Muscle of arm (tissue), 14 donors: ENCODE measurements at places on chromosomes 6 and 20. TPM values are rescaled to one million over a fixed set of nuclear protein-coding genes. Genes with fewer than 3 reads are reported as not detected.

RRAGD gene
- 78.9 TPM for polyA plus RNA-seq

GRCh38 chr6:37284781-37285180, 26.8 kb upstream of the TMEM217 start:
- no peak for DNase-seq

SMOC2 gene
- 65.9 TPM for polyA plus RNA-seq

RSPO3 gene
- polyA plus RNA-seq, result 14.2 TPM

CST2 gene
- polyA plus RNA-seq, result not detected

DNA sequence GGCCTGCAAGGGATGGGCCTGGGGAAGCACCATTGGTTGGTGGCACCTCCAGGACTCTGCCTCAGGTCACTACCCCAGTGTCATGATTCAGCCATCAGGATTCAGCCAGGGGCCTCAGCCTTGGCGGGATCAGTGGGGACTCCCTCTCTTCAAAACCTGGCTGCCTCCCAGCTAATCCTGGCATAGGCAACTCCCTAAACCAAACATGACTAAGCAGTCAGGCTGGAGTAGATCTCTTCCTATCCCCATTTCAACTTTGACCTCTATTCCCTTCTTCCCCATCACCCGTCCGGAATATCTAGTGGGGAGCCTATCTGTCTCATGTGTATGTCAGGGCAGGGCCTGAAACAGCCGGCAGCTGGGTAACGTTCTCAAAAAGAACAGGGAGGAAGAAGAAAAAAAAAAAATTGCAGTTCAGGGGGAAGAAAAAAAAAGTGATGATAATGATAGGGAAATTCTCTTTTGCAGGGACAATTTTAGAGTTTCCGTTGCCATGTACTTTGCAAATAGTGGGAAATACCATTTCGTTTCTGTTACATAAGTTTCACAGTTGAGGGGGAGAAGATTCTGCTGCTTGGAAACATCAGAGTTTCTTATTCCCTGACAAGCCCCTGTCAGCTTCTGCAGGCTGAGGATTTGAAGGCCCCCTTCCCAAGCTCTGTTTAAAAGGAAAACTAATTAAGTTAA, 4.1 kb upstream of the PREX1 start:
- no peak for DNase-seq

DNA sequence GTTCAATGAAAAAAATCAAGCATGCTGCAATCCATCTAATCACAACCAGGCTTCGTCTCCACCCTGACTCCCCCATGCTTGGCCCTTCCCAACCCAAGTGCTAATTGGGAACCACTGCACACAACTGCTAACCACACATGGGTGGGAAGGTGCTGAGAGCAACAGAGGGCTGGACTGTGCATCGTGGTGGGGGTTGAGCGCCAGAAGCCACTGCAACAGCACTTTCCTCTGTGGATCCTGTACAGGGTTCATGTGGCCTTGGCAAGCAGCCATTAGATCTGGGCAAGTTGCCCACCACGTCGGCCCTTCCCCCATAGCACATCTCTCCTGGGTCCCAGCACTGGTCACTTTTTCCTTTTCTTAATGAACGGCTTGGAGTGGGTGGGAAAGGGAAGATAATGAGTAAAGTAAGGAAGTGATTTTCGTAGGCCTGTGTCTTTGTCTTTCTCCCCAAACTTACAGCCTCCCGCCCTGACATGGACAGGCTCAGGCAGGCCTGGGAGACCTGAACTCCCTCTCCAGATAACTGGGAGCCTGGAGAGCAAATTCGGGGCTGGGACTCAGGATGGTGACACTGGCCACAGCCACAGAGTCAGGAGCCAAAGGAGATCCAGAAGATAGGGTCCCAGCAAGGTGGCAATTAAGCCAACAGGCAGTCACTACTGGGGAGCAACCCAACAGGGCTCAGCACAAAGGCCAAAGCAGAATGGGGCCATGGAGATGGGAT, 34.4 kb upstream of the MRPS10 start:
- peak; percentile 82 for DNase-seq

GRCh38 chr6:84501315-84501714, 263.1 kb downstream of the TBX18 start:
- DNase-seq, result no peak

THEMIS gene
- polyA plus RNA-seq, result 0.04 TPM

DNA sequence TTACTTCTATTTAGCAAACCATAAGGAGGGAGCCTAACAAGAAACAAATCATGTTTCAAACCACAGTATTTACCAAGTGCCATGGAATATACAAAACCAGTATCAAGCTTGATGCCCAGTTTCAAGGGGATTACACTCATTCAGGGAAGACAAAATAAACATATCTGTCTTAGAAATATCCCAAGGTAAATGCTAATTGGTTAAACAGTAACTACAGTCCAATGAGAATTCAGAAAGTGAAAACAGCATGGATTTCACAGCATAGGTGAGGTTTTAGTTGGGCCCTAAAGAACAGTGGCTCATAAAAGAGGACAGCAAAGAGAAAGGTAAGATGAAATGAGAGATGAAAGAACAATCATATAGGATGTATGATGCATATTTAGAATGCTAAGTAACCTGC, 110.3 kb downstream of the CHD6 start:
- no peak for DNase-seq

DNA sequence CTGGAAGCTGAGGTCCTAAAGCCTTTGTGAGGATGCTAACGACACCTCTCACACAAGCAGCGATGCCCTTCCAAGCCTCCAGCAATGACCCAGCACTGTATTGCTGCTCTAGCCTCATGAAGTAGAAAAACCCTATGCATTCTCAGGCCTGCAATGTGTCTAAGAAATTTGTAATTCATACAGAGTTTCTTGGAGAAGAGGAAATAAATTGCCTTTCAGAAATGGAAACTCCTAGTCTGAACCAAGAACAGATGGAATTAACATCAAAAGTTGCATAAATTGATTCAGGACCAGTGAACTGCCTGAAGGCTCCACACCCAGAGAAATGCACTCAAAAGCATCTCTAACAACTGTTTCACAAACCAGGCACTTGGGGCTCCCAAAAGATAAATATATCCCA, 353.6 kb downstream of the ADGRB3 start:
- DNase-seq, result no peak

ADAT2 gene
- 10.5 TPM for polyA plus RNA-seq
